ENCODE measurements at places on chromosomes 16 and 17. TPM values are rescaled to one million over a fixed set of nuclear protein-coding genes. Genes with fewer than 3 reads are reported as not detected.

Gene SOCS1
- total RNA-seq, result 0.23 TPM

Gene NPIPB4
- total RNA-seq, result 16.6 TPM

Gene KRTAP3-1
- not detected for total RNA-seq

Gene PGS1
- 66.9 TPM for total RNA-seq

Gene HOXB6
- 11.9 TPM for total RNA-seq

Gene TBC1D3E
- total RNA-seq, result not detected
